ENCODE measurements at places on chromosomes 5 and 9. TPM values are rescaled to one million over a fixed set of nuclear protein-coding genes. Genes with fewer than 3 reads are reported as not detected.

The PTGDS gene
- total RNA-seq, result 77.5 TPM

- DNase-seq, result no peak
- peak overlapping the region; percentile 99 for H3K27ac ChIP-seq
- no peaks in the 10 kb centered on the region for H3K36me3 ChIP-seq
- H3K4me1 ChIP-seq, result peaks cover 65% of the 10 kb centered on the region
- H3K4me3 ChIP-seq, result peak overlapping the region; percentile 83
Observed at GRCh38 chr9:91420501-91421127, 3.0 kb downstream of the NFIL3 start.

DNA sequence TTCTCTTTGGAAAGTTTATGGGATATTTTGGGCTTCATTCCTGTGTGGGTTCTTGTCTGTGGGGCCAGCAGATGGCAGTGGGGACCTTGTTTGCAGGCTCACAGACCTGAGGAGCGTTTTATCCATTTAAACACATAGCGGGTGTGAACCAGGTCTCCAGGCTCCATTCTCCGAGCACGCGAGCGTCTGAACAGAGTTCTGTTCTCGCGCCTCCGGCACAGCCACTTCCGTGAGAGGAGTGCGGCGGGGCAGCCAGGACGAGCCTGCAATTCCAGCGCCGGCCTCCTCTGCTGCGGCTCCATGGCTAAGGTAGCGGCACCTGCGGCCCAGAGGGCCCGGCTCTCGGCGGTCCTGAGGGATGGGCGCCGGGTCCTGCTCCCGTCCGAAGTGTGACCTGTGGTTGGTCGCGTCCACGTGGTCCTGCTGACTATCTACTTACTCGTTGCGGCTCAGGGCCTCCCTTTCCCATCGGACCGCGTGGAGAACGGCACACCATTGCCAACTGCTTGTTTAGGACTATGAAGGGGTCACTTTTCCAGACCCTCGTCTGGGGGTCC, 7.3 kb downstream of the NRARP start:
- peaks cover 51% of the 10 kb centered on the region for H3K4me1 ChIP-seq
- H3K4me3 ChIP-seq, result peak overlapping the region; percentile 66
- H3K36me3 ChIP-seq, result no peaks in the 10 kb centered on the region
- H3K27me3 ChIP-seq, result peaks cover 92% of the 10 kb centered on the region

The PIP5KL1 gene
- 2.1 TPM for total RNA-seq

DNA sequence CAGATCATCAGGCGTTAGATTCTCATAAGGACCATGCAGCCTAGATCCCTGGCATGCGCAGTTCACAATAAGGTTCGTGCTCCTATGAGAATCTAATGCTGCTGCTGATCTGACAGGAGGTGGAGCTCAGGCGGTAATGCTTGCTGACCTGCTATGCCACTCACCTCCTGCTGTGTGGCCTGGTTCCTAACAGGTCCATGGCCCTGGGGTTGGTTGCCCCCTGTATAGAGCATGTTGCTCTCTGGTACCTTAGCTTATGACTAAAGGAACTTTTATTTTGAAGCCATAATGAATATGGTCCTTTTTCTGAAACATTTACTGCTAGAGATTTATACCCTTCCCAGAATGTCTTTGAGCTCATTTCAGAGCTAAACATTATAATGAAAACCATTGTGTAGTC, 3.1 kb downstream of the MAN2A1 start:
- no peak overlapping the region for H3K4me3 ChIP-seq
- H3K27me3 ChIP-seq, result no peaks in the 10 kb centered on the region
- no peaks in the 10 kb centered on the region for H3K36me3 ChIP-seq
- no peak for DNase-seq
- H3K4me1 ChIP-seq, result peaks cover 64% of the 10 kb centered on the region

GRCh38 chr5:132086277-132086794, 12.7 kb downstream of the CSF2 start:
- no peak overlapping the region for H3K27ac ChIP-seq
- H3K4me3 ChIP-seq, result no peak overlapping the region
- H3K36me3 ChIP-seq, result no peaks in the 10 kb centered on the region
- no peak for DNase-seq

GRCh38 chr5:6495433-6496206, 47.0 kb downstream of the UBE2QL1 start:
- H3K4me3 ChIP-seq, result no peak overlapping the region
- H3K27ac ChIP-seq, result no peak overlapping the region
- no peaks in the 10 kb centered on the region for H3K4me1 ChIP-seq
- no peak for DNase-seq
- no peaks in the 10 kb centered on the region for H3K36me3 ChIP-seq

DNA sequence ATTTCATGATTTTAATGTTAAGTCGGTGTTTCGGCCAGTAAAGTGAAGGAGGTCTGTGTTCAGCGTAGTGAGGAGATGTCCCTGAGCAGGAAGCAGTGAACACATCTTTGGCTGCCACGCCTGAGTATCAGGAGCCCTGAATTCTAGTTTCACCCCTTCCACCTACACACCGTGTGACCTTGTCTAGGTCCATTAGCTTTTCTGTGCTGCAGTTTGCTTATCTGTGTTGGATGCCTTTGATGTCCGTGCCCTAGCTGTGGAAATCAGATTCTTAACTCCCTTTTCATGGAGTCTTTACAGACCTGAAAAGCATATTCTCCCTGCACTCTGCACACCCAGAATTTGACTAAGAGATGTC, 601 bp downstream of the FBXO38 start:
- no peaks in the 10 kb centered on the region for H3K27me3 ChIP-seq
- H3K36me3 ChIP-seq, result peaks cover 12% of the 10 kb centered on the region
- H3K4me1 ChIP-seq, result peaks cover 56% of the 10 kb centered on the region
- H3K27ac ChIP-seq, result peak overlapping the region; percentile 86

GRCh38 chr5:113058706-113059226, 82.2 kb downstream of the DCP2 start:
- peaks cover 55% of the 10 kb centered on the region for H3K36me3 ChIP-seq
- DNase-seq, result no peak
- no peak overlapping the region for H3K27ac ChIP-seq
- H3K4me1 ChIP-seq, result peaks cover 21% of the 10 kb centered on the region
- H3K4me3 ChIP-seq, result no peak overlapping the region
- H3K27me3 ChIP-seq, result no peaks in the 10 kb centered on the region

DNA sequence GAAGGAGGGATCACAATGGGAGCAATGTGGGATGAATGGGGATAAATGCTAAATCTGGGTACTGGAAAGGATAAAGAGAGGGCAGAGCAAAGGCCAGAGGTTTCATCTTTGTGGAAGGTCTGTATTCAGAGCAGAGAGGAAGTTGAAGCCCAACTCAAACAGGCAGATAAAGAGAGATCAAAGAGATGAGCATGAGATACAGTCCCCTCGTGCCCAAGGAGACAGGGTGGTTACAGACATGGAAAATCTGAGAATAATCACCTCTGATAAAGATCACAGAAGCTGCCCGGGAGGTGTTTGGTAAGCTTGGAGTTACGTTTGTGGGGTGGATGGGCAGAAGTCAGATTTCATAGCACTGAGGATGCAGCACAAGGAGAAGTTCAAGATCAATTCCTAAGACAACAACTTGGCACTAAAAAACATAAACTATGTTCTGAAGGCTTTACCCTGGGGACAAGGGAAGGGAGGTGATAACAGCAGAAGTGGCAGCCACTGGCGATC, 459 bp upstream of the ERAP2 start:
- no peaks in the 10 kb centered on the region for H3K27me3 ChIP-seq
- peak overlapping the region; percentile 76 for H3K4me3 ChIP-seq
- H3K4me1 ChIP-seq, result peaks cover 7% of the 10 kb centered on the region
- H3K36me3 ChIP-seq, result no peaks in the 10 kb centered on the region
- DNase-seq, result peak; percentile 90

GRCh38 chr9:37943345-37944265, 39.7 kb upstream of the SLC25A51 start:
- H3K27ac ChIP-seq, result no peak overlapping the region
- H3K36me3 ChIP-seq, result peaks cover 38% of the 10 kb centered on the region
- H3K4me1 ChIP-seq, result peaks cover 50% of the 10 kb centered on the region
- DNase-seq, result no peak

The OR1K1 gene
- total RNA-seq, result not detected

DNA sequence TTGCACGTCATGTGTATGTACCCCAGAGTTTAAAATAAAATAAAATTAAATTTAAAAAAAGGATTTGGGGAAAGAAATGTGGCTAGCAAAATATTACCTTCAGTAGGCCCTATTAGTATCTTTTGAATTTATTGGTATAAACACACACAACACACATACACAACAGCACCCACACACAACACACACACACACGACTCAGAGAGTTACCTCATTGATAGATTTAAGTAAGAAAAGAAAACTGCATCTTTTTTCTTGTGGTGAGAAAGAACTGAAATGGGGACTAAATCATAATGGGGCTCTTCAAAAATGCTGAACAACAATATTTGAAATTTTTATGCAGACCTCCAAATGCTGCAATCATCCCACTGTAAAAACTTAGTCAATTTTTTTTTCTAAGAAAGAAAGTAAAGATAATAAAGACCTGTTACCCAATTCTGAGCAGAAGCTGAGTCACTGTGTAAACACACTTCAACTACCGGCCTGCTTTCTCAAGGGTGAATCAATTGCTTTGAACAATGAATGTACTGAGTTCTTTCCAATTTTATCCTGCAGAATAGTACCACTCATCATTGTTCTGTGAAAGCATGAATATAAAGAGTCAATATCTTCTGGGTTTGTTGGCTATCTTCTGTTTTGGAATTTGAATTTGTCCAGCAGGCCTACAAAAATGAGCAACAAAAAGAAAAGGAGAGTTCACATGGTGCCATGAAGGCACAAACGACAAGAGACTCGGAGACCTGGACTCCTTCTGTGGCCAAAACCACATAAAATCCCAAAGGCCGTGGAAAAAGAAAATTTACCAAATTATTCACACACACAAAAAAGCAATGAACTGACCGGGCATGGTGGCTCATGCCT, 57.9 kb upstream of the CCNG1 start:
- H3K4me1 ChIP-seq, result no peaks in the 10 kb centered on the region
- no peak for DNase-seq
- H3K4me3 ChIP-seq, result no peak overlapping the region

The CDKN2A gene
- 6.0 TPM for total RNA-seq

The LURAP1L gene
- total RNA-seq, result 28.8 TPM

- no peaks in the 10 kb centered on the region for H3K27me3 ChIP-seq
- H3K4me3 ChIP-seq, result no peak overlapping the region
- peaks cover 6% of the 10 kb centered on the region for H3K4me1 ChIP-seq
Observed at GRCh38 chr5:54212331-54212730, 98.0 kb downstream of the ARL15 start.

GRCh38 chr5:137155261-137156000, 343.7 kb downstream of the SPOCK1 start:
- no peak overlapping the region for H3K4me3 ChIP-seq
- no peaks in the 10 kb centered on the region for H3K36me3 ChIP-seq
- no peaks in the 10 kb centered on the region for H3K4me1 ChIP-seq
- no peaks in the 10 kb centered on the region for H3K27me3 ChIP-seq
- no peak overlapping the region for H3K27ac ChIP-seq

DNA sequence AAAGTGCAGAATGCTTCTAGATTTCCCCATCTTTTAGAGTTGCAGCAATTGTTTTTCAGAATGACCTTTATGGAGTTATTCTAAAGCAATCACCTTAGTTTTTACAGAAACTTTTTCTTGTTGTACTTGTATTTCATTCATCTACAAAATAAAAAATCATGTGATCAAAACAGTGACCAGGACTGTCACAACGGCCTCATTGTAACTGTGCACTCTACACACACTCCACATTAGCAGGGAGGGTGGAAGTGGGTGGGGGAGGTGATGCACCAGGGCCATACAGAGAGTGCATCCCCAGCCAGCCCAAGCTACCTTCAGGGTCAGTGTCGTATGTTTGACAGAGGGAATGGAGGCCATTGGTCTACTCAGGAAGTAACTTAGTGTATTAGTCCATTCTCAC, 26.9 kb downstream of the EGFLAM start:
- H3K4me3 ChIP-seq, result no peak overlapping the region
- no peaks in the 10 kb centered on the region for H3K36me3 ChIP-seq
- no peaks in the 10 kb centered on the region for H3K4me1 ChIP-seq
- peak; percentile 37 for DNase-seq
- no peaks in the 10 kb centered on the region for H3K27me3 ChIP-seq

- DNase-seq, result no peak
- H3K27me3 ChIP-seq, result no peaks in the 10 kb centered on the region
- H3K27ac ChIP-seq, result peak overlapping the region; percentile 85
- peak overlapping the region; percentile 59 for H3K4me3 ChIP-seq
- H3K36me3 ChIP-seq, result no peaks in the 10 kb centered on the region
Observed at GRCh38 chr5:180090098-180090768, 18.7 kb upstream of the RNF130 start.

DNA sequence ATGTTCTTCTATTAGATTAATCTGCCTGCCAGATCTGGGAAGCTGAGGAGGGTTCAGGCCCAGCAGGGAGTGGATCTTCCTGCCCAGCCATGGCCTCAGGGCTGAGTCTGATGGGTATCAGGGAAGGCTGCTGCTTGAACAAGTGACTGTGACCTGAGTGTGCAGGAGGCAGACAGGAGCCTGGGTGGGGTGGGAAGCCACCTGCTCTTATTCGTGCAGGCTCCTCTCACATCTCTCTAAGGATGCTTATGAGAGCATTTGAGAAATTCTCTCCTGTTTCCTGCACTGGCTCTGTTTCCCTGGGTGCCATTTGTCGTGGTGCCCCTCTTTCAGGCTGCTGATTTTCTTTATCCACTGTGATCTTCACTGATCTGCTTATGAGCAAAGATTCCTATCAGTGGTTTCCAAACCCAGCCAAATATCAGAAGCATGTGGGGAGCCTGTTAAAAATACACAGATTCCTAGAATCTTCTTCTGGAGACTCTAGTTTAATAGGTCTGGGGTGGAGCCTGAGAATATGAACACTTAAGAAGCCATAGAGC, 2.1 kb downstream of the RGS3 start:
- peaks cover 49% of the 10 kb centered on the region for H3K4me1 ChIP-seq
- H3K4me3 ChIP-seq, result peak overlapping the region; percentile 70
- DNase-seq, result peak; percentile 66
- H3K36me3 ChIP-seq, result no peaks in the 10 kb centered on the region
- H3K27me3 ChIP-seq, result no peaks in the 10 kb centered on the region

- no peak overlapping the region for H3K27ac ChIP-seq
- H3K36me3 ChIP-seq, result no peaks in the 10 kb centered on the region
- no peak for DNase-seq
- H3K27me3 ChIP-seq, result no peaks in the 10 kb centered on the region
Observed at GRCh38 chr5:56211298-56211865, 21.7 kb downstream of the ANKRD55 start.

DNA sequence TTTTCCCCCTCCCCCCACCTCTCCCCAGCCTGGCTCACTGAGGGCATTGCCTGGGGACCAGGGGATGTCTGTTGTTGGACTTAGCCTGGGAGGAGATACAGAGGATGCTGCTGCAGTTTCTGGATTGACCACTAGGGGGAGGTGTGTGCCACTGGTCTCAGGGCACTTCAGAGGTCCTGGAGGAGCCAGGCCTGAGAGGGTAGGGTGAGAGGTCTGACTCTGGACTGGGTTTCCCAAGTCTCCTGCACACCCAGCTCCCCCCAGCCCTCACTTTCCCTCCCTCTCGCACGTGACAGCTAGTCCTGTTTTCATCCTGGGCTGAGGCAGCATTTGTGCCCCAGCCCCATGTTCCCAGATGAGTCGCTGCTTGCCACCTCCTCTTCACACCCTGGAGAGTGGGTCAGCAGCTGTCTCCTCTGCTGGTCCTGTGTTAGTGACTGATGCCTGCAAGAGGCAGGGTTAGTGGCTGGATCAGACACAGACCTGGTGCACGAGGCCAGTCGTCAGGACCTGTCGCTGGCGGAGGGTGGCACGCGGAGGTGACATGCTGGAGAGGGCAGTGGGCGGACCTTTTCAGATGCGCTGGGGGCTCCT, 4.4 kb downstream of the IL3 start:
- DNase-seq, result no peak
- H3K27ac ChIP-seq, result no peak overlapping the region
- H3K36me3 ChIP-seq, result no peaks in the 10 kb centered on the region
- no peaks in the 10 kb centered on the region for H3K27me3 ChIP-seq

GRCh38 chr5:172055421-172055820, 49.0 kb upstream of the FBXW11 start:
- peaks cover 11% of the 10 kb centered on the region for H3K4me1 ChIP-seq
- H3K36me3 ChIP-seq, result peaks cover 14% of the 10 kb centered on the region
- no peak overlapping the region for H3K27ac ChIP-seq
- DNase-seq, result no peak

Data from esophagus muscularis mucosa (tissue), 4 donors.